GM06990 (cell line): ENCODE measurements at places on chromosomes 3 and 15.

DNA sequence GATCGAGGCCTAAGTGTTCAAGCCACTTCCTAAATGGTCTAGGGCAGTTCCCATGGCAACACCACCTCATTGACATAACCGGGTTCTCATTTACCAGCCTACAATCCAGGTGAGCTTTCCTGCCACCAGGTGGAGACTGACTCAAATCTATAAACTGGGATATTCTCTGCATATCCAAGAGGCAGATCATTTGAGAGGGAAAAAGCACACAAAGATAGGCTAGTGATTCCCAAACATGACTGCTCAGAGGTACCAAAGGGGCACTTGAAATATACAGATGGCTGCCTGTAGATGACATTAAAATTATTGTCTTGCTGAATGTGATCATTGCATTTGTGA lies 141.3 kb upstream of the PROK2 start:
- DNase-seq = no peak

- DNase-seq = no peak
Measured at GRCh38 chr3:159938714-159939113, 49.9 kb upstream of the IL12A start.

DNA sequence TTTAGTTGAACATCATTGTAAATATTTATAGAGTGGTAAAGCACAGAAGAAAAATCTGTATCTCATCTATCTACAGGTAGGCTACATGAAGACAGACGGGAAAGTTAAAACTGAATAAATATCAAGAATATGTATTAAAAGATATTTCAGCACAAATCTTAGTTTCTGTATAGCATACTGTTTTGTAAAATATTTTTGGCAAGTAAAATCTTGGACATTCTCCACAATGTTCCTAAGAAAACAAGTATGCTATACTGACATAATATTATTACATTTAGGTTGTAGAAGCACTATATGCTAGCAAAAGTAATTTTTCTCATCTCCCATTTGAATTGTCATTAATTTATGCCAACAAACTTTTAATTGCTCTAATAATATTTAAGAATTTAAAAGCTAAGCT lies 326.4 kb upstream of the ARL6 start:
- DNase-seq = no peak

GRCh38 chr3:42850263-42850662 lies 25.4 kb downstream of the CYP8B1 start:
- DNase-seq = no peak

GRCh38 chr15:50886139-50886467 lies 22.4 kb upstream of the AP4E1 start:
- DNase-seq = no peak

GRCh38 chr3:62981962-62982361 lies 106.7 kb upstream of the CADPS start:
- DNase-seq = no peak
